ENCODE measurements at places on chromosomes 12 and 14. TPM values are rescaled to one million over a fixed set of nuclear protein-coding genes. Genes with fewer than 3 reads are reported as not detected.

Gene DIO2
- total RNA-seq = not detected

GRCh38 chr14:73235531-73236155 lies 1.7 kb upstream of the PAPLN start:
- no peak for DNase-seq
- H3K4me1 ChIP-seq = peaks cover 11% of the 10 kb centered on the region
- no peak overlapping the region for H3K27ac ChIP-seq

Gene OAS2
- 111 TPM for total RNA-seq

DNA sequence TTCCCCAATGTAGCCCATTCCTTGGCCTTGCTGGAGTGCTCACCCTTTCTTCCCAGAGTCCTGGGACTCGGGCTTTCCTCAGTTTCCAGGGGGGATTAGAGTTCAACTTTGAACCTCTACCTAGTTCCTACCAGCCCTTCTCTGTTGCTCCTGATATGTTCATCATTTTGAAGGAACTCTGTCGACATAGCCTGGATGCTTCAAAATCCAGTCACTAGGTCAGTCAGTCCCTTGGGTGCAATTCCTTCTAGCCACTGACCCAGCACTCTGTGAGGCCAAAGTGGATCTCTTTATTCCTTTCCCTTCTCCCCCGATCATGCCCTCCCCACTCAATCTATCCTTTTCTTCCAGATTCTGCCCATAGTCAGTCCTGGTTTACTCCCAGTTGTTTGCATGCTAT lies 72.3 kb upstream of the TMCC3 start:
- no peak for DNase-seq
- H3K27ac ChIP-seq = no peak overlapping the region
- no peaks in the 10 kb centered on the region for H3K4me1 ChIP-seq
- H3K36me3 ChIP-seq = no peaks in the 10 kb centered on the region

DNA sequence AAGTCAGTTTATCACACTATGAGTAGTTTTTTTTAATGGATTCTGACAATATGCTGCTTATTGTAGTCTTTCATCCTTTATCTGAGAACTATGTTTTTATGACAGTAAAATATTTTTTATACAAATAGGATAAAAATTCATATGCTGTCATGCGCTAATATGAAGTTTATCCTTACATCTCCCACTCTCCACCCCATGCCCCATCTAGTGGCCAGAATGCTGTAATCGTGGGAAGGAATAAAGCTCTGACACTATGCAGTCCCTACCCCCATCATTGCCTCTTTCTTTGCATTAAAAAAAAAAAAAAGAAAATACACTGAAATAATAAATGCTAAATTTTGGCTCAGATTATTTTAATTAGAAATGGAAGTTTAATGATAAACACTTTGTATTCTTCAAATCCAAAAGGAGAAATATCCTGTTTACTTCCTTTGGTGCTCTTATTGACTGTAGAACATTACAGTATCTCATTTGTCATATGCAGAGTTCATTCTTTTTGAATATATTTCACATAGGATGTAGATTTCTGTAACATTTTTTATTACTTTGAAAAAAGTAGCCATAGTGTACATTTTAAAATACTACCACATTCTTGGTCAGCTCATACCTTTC lies 145.9 kb upstream of the SLCO1C1 start:
- no peak overlapping the region for H3K4me3 ChIP-seq
- H3K27me3 ChIP-seq = no peaks in the 10 kb centered on the region
- H3K36me3 ChIP-seq = no peaks in the 10 kb centered on the region
- no peak overlapping the region for H3K27ac ChIP-seq
- DNase-seq = no peak

Gene GZMH
- 24.3 TPM for total RNA-seq

Gene TOMM20L
- total RNA-seq = not detected

GRCh38 chr12:50661300-50662115 lies 102.4 kb upstream of the ATF1 start:
- peak; percentile 50 for DNase-seq
- H3K27ac ChIP-seq = peak overlapping the region; percentile 29
- no peaks in the 10 kb centered on the region for H3K27me3 ChIP-seq

DNA sequence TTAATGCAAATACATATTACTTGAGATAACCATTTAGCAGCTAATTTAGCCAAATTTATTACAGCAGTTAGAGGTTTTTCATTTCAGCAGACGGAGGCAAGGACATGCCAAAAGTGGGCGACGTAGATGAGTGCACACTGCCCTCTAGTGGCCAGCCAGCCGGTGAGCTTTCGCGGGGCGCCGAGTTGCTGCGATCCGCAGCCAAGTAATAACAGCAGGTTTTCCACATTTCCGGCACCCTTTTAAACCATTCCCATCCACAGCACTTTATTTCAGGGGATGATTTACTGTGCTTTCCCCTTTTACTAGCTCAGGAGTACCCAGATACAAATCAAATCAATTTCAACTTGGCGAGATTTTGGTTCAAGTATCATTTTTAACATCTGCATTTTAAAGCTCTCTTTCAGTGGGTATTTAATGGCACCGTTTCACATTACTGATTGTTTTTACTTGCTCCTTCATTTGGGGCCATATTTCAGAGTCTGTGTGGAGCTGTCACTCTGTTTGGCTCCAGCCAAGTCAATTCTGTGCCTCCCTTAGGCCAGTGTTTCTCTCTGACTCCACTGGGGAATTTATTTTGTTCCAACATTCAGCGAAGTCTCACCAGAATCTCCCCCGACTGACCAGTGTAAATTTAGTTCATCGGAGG lies 158.0 kb downstream of the EGLN3 start:
- H3K27me3 ChIP-seq = peaks cover 52% of the 10 kb centered on the region
- H3K27ac ChIP-seq = no peak overlapping the region
- H3K4me3 ChIP-seq = peak overlapping the region; percentile 78
- no peaks in the 10 kb centered on the region for H3K36me3 ChIP-seq

Gene CLEC2A
- not detected for total RNA-seq

Gene KDM2B
- total RNA-seq = 62.9 TPM

Gene ASCL1
- not detected for total RNA-seq

Gene UNC79
- not detected for total RNA-seq

GRCh38 chr12:122788387-122788786 lies 14.0 kb downstream of the CCDC62 start:
- H3K4me1 ChIP-seq = no peaks in the 10 kb centered on the region
- H3K4me3 ChIP-seq = no peak overlapping the region
- no peak overlapping the region for H3K27ac ChIP-seq
- no peak for DNase-seq

DNA sequence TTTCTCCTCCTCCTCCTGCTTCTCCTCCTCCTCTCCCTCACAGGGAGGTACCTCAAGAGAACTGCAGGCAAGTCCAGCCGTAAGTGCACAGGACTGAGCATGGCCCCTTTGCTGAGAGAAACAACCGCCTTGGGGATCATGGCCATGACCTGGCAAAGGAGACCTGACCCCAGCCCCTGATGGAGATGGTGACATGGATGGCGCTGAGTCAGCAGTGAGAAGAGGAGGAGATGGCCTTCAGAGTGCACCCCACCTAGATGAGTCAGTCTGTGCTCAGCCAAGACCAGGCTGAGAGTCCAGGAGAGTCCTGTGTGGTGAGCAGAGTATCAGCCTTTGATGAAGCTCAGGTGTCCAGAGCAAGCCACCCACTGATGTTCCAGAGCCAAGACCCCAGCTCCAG lies 36.4 kb downstream of the MEG3 start:
- no peaks in the 10 kb centered on the region for H3K36me3 ChIP-seq
- no peak overlapping the region for H3K4me3 ChIP-seq
- H3K27me3 ChIP-seq = no peaks in the 10 kb centered on the region
- no peaks in the 10 kb centered on the region for H3K4me1 ChIP-seq
- DNase-seq = no peak
- H3K27ac ChIP-seq = no peak overlapping the region

GRCh38 chr12:103924761-103925641 lies 5.2 kb upstream of the HSP90B1 start:
- DNase-seq = peak; percentile 80
- H3K4me1 ChIP-seq = peaks cover 36% of the 10 kb centered on the region
- peaks cover under 1% of the 10 kb centered on the region for H3K27me3 ChIP-seq

DNA sequence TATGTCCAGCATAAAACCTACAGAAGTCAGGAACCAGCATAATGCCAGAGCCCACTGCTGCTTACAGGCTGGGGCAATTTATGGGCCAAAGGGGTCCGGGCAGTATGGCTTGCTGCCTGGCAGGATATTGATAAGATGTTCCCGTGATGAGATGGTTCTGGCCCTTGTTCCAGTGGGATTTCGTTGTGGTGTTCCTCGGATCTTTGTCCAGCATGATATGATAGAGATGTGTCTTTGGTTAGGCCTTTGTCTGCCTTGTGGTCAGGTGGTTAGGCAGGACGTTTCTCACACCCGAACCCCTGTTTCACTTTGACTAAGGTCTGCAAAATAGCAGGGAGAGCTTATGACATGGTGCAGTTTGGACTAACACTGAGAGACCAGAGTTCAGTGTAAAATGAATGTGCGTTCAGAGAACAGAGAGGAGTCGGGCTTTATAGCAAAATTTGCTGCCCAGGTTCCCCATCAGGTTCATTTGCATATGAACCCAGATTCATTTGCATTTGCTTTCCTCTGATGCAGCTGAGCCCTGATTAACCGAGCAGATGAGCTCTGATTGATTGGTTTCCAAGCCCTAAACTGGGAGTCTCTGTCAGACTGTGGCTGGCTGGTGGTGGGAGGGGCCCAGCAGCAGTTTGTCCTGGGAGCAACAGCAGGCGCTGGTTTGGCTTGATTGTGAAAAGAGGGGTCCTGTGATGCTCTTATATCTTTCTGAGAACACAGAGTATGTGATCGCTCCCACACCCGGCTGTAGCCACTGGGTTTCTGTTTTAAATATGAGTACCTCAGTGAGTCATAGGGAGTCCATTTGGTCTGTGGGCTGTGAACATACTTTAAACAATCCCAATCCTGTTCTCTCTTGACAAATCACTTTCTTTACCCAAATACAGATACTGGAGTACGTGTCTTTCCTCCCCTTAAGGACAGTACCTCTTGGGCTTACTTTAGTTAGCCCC lies 156.3 kb upstream of the PZP start:
- no peaks in the 10 kb centered on the region for H3K36me3 ChIP-seq
- peaks cover 40% of the 10 kb centered on the region for H3K4me1 ChIP-seq
- peak overlapping the region; percentile 66 for H3K4me3 ChIP-seq
- peak overlapping the region; percentile 88 for H3K27ac ChIP-seq
- DNase-seq = peak; percentile 81

DNA sequence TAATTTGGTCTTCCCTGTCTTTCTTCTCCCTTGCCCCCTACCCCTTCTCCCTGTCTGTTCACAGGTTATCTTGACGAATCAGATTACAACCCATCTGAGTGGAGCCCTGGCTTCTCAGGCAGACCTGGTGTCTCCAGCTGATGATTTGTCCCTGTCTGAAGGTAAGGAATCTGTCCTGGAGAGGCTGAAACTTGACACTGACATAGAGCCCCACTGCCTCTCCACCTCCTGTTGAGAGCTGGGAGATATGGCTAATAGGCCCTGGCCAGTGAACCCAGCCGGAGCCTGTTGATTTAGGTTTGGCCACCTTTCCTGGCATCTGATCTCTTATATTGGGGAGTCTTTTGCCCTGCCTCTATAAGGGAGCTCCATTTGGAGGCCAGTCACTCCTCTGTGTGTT lies 472.2 kb downstream of the RAD51B start:
- no peak for DNase-seq
- H3K27me3 ChIP-seq = no peaks in the 10 kb centered on the region
- peaks cover 28% of the 10 kb centered on the region for H3K4me1 ChIP-seq
- peaks cover 2% of the 10 kb centered on the region for H3K36me3 ChIP-seq
- no peak overlapping the region for H3K27ac ChIP-seq

GRCh38 chr12:22598141-22598762 lies 26.7 kb upstream of the ETNK1 start:
- H3K36me3 ChIP-seq = no peaks in the 10 kb centered on the region
- H3K4me1 ChIP-seq = no peaks in the 10 kb centered on the region

DNA sequence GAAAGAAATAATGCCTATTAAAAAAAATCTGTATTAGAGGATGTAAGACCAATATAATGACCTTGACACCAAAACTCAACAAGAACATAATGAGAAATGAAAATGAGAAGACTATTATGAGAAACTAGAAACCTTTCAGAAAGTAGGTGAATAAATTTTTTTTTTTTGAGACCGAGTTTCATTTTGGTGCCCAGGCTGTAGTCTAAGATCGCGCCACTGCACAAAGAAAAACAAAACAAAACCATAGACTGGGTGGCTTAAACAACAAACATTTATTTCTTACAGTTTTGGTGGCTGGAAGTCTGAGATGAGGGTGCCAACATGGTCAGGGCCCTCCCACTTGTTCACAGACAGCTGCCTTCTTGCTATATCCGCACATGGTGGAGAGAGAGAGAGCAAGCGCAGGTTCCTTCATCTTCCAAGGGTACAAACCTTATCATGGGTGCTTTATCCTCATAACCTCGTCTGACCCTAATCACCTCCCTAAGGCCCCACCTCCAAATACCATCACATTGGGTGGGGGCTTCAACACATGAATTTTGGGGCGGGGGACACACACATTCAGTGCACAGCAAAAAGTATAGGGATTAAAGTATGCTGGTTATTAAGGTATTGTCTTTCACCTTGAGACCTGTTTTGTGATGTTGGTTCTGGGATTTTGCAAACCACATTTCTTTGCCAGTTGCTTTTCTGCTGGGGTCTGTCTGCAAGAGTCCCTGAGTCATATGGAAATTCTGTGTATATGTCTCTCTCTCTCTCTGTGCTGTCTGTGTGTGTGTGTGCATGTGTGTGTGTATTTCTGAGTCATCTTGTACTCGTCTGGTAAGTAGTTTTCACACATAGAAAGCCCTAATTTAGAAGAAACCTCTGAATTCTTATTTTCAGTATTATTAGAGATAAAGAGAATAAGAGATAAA lies 26.2 kb downstream of the ZCRB1 start:
- H3K27me3 ChIP-seq = no peaks in the 10 kb centered on the region
- peak overlapping the region; percentile 90 for H3K27ac ChIP-seq
- DNase-seq = peak; percentile 76
- peak overlapping the region; percentile 15 for H3K4me3 ChIP-seq

GRCh38 chr12:100399095-100399494 lies 42.2 kb downstream of the SLC17A8 start:
- peaks cover 6% of the 10 kb centered on the region for H3K27me3 ChIP-seq
- no peaks in the 10 kb centered on the region for H3K4me1 ChIP-seq
- DNase-seq = no peak
- H3K4me3 ChIP-seq = no peak overlapping the region

DNA sequence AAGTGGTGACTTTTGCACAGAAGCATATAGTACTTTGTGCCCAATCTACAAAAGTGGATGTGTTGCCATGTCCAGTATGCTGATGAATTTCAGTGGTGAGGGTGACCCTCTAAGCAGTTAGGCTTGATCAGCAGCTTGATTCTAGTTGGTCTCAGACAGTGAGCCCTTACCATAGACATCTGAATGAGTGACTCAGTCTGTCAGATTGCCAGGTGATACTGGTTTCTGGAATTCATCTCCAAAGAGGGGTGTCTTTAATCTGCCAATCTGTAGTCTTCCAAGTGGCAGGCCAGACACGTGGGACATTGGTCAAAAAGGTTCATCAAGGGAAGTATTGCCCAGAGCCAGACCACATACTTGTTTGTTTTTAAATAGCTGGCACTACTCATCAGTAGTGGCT lies 187.4 kb upstream of the SLC16A7 start:
- DNase-seq = no peak
- H3K4me3 ChIP-seq = no peak overlapping the region
- H3K36me3 ChIP-seq = no peaks in the 10 kb centered on the region
- no peaks in the 10 kb centered on the region for H3K27me3 ChIP-seq

Gene PUS7L
- 29.1 TPM for total RNA-seq
